Activated CD8-positive, alpha-beta memory T cell treated with anti-CD3 and anti-CD28 coated beads for 4 hours (primary cell): ENCODE measurements at places on chromosomes 1 and 21.

- DNase-seq: no peak
Measured at GRCh38 chr21:31310750-31311149, 33.3 kb downstream of the TIAM1 start.

DNA sequence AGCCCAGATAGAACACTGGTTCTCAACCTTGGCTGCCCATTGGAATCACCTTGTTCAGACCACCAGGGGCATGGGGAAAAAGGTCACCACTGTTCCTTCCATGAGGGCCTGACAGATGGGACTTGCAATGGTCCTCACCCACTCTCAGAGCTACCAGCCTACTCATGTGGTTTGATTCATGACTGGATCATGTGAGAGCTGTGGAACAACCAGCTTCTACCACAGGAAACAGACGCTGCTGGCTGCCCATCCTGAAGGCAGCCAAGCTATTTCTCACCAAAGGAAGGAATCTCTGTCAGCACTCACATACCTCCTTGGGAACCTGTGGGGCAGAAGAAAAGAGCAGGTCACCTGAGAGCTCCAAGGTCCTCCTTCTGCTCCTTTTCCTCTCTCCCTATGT is 53.6 kb downstream of the CAPN8 start:
- no peak for DNase-seq

- DNase-seq: no peak
Measured at GRCh38 chr1:13478692-13479091, 35.1 kb downstream of the LRRC38 start.

GRCh38 chr1:80542231-80542630 is 1258.5 kb upstream of the ADGRL2 start:
- no peak for DNase-seq

GRCh38 chr1:40982721-40983120 is 3.2 kb downstream of the CTPS1 start:
- no peak for DNase-seq

DNA sequence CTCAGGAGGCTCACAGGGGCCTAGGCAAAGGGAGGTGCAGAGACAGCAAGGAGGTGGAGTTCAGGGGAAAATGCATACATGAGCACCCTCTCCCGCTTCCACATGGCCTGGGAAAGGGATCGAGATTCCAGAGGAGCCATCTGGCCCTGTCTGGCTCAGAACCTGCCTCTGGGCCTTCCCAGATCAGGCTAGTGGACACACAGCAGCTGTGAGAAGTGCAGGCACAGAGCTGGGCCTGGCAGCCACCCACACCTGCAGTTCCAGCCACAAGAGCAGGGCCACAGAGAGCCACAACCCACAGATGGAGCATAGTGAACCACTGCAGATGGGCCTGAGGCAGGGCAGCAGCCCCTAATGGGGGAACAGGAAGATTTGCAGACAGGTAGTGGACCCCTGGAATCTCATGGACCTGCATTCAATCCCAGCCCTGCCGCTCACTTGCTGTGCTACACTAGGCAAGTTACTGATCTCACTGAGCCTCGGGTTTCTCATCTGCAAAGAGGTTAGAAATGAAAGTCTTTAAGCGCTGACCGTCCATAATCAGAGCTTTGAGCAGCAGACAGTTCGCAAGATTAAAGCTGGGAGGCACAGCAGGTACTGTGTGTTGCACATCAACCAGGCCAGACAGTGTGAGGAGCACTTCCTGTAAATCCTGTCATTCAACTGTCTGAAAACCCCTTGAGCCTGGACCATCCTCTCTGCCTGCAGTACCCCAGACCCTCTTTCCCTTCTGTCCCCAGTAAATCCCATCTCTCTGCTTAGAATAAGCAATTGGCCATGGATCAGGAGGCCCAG is 58.0 kb downstream of the MATN1 start:
- no peak for DNase-seq

- no peak for DNase-seq
Measured at GRCh38 chr1:13590486-13590885, 6.9 kb downstream of the PDPN start.

DNA sequence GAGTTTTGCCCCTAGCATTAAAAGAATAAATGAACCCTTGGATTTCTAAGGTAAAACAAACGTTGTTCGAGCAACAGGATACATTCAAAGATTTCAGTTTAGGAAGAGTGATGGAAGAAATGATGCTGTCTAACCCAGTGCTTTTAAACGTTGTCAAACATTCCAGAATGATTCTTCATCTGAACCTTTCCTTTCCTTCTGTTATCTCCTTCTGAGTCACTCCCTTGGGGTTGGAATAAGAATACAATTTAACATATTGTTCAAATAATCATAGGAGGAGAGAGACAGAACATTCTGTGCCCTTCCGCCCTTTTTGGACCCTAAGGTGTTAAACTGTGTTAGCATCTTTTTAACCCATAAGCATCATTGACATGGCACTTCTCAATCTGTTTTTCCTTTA is 61.1 kb upstream of the RCOR3 start:
- DNase-seq: no peak

DNA sequence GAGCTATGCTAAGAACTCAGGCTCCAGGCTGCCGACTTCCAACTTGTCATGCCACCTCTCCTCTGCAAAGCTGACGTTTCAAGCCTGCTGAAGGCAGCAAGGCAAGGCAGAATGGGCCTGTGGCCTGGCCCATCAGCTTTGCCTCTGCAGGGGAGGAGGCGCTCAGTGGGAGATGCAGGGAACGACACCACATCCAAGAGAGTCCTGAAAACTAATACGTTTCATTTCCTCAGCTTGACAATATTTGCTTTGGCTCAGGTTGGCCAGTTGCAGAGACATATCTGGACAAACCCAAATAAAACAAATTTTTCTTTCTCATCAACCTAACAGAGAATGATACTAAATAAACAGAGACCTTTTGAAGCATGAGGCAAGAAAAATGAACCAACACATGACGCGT is 35.3 kb downstream of the BEND5 start:
- no peak for DNase-seq

DNA sequence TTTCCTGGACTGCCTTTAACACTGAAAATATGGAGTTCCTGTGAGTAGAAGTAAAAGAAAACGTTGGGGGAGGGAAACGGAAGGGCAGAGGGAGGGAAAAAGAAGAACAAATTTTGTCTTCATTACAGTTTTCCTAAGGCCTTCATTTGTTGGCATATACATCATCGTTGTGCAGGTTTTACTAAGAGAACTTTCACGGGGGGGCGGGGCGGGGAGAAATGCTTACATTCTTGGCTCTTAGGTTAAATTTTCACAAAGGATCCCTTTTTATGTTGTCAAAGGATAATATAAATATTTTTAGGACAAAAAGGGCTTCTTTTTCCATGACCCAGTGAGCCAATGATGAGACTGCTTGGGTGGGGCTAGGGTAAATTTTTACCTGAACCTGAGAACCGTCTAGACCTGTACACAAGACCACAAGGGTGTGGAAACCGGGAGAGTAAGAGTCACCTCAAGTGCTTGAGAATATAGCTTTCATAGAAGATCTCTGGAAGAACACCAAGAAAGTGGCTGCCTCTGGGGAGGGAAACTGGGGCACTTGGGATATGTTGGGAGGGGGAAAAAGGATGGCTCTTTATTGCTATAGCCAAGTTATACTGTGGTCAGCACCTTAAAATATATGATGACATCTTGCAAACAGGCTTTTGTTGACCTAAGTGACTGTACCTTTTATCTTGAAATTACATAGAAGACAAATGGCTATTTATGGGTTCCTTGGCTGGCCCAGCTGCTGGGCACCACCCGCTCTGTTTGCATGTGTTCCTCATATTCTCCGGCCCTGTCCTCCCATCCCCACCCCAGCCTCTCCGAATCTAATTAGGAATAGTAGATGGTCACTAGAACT is 2.0 kb upstream of the UTP25 start:
- no peak for DNase-seq

DNA sequence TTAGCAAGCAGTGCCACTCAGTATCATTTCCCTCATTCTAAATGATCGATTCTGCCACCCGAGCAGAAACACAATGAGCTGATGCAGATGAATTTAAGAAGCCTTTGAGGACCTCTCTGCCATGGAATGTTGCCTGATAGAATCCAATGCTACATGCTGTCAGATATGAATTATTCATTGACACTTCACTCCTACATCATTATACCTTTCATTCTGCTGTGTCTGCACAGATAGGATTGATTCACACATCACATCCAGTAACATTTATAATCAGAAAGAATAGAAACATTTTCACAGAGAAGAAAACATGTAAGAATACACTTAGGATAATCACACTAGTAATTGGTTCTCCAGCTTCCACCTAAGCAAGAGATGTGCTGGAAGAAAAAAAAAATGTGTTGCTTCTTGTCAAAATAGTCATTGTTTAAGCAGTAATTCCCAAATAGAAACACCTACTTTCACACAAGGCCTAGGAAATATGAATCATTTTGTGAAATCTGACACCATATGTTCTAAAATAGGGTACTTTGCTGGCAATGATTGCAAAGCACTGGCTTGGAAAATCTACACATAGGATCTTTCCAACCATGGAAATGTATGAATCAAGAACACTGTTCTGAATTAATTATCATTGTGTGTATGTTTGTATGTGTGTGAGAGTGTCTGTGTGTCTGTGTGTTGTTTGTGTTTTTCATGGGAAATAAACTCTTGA is 110.1 kb downstream of the GRIK1 start:
- DNase-seq: no peak

GRCh38 chr1:153791648-153792253 is 16.5 kb downstream of the SLC27A3 start:
- DNase-seq: no peak

DNA sequence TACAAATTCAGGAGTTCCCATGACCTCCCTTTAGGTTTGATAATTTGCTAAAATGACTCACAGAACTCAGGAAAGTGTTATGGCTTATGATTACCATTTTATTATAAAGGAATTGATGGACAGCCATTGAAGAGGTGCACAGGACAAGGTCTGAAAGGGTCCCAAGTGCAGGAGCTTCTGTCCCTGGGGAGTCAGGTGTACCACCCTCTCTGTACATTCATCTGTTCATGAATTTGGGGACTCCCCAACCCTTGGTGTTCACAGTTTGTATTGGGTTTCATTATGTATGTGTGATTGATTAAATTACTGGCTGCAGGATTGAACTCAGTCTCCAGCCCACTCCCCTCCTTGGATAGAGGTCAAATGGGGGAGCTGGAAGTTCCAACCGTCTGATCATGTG is 10.8 kb upstream of the IL10RB start:
- DNase-seq: no peak

- DNase-seq: no peak
Measured at GRCh38 chr1:113858982-113859381, 12.5 kb downstream of the PTPN22 start.

GRCh38 chr1:230102046-230102445 is 35.0 kb downstream of the GALNT2 start:
- no peak for DNase-seq

DNA sequence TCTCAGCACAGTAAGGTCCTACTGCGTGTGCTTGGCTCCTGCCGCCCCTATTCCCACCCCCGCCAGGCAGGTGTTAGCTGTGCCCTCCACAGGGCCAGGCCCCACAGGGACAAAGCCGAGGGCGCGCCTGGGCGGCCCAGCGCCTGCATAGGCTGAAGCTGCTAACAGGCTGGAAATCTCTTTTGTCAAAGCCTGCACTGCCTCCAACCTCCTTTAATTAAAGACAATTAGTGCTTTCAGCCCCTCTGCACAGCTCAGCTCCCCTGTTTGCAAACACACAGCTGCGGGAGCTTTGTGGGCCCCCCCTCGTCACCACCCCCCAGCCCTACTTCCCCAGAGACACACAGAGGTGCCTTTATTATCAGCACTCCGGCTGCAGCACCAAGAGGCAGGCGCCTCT is 95.9 kb downstream of the EPHB2 start:
- DNase-seq: no peak

- DNase-seq: no peak
Measured at GRCh38 chr1:87684713-87685205, 356.1 kb downstream of the LMO4 start.

- no peak for DNase-seq
Measured at GRCh38 chr1:243354511-243355153, 98.8 kb downstream of the SDCCAG8 start.

DNA sequence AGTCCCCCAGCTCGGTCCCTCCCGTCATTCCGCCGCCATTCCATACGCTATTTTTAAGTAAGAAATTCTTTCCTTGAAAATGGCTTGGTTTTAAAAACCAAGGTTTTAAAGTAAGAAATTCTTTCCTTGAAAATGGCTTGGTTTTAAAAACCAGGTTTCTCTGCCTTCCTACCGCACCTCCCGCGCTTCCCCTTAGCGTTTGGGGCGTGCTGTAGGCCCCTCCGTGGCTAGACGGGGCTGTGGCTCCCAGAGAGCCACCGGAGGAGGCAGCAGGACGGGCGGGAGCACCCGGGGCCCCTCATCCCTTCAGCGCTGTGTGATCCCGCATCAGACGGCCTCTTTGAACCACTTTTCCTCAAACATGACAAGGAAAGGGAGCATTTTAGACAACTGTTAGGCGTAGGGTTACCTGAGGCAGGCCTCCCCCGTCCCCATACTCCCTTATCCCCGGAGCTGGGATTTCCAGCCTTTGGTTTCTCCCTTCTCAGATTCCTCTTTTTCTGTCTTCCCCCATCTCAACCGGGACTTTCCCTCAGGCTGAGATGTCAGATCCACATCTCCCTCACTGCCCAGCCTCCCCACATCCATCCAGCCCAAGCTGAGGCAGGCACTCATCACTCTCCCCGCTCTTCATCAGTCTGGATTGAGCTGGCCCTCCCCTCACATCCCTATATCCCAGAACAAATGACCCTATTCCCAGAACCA is 541 bp upstream of the CD58 start:
- DNase-seq: no peak

DNA sequence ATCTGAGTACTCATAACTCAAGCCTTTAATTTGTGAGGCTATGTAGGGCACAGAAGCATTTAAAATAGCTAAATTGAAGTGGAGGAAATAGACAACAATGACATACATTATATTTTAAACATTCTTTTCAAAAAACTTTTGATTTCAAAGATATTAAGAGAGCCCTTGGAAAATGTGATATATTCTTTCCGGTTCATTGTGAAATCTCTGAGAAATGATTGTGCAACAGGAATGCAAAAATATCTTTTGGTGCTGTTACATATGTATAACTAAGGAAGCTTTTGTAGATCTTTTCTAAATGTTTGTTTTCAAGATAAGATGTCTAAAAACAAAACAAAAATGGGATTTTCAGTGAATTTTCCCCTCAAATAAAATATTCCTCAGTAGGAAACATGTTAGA is 185.2 kb downstream of the LEPR start:
- DNase-seq: no peak

GRCh38 chr1:65490231-65491009 is 70.0 kb downstream of the LEPR start:
- no peak for DNase-seq

- DNase-seq: no peak
Measured at GRCh38 chr1:96509951-96510350, 211.6 kb upstream of the PTBP2 start.

- DNase-seq: no peak
Measured at GRCh38 chr1:94940738-94941137, 13.8 kb upstream of the CNN3 start.

- DNase-seq: no peak
Measured at GRCh38 chr1:244863491-244864252, 671 bp downstream of the HNRNPU start.

GRCh38 chr1:103230061-103230460 is 121.7 kb upstream of the COL11A1 start:
- no peak for DNase-seq
